Nucleus accumbens (tissue), 56 donors: ENCODE measurements at places on chromosomes 4 and X.

- DNase-seq: no peak
Measured at GRCh38 chr4:133600008-133600407, 450.9 kb downstream of the PCDH10 start.

- no peak for DNase-seq
Measured at GRCh38 chrX:65985922-65986588, 53.8 kb downstream of the VSIG4 start.

- no peak for DNase-seq
Measured at GRCh38 chr4:8041868-8042267, 102.2 kb upstream of the AFAP1 start.

GRCh38 chrX:129641941-129642340, 12.8 kb downstream of the APLN start:
- DNase-seq: no peak

- DNase-seq: no peak
Measured at GRCh38 chrX:38923451-38923969, 122.3 kb downstream of the MID1IP1 start.

DNA sequence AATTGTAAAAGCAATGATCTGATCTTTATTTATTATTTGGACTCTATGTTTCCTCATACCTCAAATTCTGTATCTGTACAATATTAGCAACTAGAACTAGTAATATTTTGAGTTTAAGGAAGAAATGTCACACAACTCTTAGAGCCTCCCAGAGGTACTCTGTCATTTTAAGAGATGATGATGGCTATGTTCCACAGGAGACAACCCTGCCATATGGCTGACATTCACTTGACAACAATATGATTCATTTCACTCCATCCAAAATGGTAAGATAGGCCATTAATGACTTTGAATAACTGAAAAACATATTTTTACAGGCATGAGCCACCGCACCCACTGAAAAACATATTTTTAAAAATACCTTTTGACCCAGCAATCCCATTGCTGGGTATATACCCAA, 190.3 kb downstream of the MAML3 start:
- no peak for DNase-seq

GRCh38 chrX:12447448-12448064, 309.3 kb downstream of the FRMPD4 start:
- DNase-seq: no peak

DNA sequence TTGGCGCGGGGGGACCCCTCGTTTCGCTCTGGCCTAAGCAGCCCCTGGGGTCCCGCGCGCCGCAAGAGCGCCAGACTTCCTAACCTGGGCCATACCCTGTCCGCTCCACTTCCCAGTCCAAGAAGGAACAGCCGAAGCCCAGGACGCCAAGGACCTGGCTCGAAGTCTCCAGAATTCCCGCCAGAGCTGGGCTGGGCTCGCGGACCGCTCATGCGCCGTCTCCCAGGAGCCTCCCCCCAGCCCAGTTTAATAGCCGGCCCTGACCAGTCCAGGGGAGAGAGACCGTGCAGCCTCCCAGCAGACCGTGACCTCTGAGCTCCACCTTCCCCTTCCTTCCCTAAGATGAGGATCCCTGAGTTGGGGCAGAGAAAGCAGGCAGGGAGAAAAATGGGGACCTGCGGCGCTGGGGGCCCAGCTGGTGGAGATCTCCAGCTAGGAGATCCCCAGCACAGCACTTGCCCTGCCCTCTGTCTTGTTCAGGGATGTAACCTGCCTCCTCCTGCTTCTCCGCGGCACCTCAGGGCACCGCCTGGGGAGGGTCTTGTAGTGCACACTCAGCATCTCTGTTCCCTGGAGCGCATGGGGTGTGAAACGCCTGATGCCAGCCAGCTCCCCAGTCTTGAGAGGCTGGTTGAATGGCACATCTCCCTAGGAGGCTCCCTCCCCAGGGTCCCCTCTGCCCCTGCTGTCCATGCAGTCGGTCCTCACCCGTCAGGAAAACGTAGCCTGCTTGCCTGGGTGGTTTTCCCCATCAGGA, 1.2 kb upstream of the LETM1 start:
- no peak for DNase-seq

- no peak for DNase-seq
Measured at GRCh38 chrX:23505531-23506303, 161.6 kb upstream of the PRDX4 start.

DNA sequence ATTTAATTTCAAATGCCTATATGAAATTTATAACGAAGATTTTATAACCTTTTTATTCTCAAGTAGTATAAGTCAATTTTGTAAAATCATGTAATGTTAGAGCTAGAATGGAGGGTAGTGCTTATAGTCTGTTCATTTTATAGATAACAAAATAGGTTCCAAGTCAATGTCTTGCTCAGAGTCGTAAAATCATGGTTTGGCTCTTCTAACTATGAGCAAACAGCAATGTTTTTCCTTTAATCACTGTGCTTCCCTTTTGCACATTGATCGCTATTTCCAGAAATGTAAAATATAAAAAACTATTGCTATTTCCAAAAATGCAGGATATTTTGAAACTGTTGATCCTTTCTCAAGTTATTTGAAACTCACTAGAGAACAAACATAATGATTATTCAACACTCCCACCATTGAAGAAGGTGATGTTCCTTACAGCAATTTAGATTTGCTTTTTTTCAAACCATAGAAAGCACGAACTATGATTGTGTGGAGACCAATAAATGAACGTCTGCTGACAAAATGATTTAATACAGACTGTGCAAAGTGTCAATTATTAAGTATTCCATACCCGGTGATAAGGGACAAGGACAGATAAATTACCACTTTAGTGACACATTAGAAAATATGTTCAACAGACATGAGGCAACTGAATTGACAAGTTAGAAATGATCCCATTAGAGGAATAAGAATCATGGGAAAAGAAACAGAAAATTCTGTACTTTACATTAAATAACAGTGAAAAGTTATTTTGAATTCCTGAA, 412.1 kb upstream of the TECRL start:
- DNase-seq: no peak

- no peak for DNase-seq
Measured at GRCh38 chr4:83362492-83363329, 28.1 kb upstream of the HPSE start.

DNA sequence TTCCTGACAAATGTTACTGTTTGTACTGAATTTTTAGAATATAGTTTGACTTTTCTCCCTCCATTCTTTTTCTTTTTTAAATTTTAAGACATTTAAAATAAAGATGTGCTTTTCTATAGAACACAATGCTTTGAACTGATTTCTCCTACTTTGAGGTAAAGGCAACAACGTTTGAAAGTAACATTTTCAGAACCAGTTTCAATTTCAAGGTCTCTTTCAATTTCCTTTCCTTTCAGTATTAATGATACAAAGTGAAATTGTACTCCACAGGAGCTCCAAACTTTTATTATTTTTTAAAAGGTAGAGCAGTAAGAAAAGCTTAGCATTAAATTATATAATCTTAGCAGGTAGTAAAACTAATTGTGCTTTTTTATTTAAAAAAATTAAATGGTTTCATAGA, 54.9 kb downstream of the NDST4 start:
- DNase-seq: no peak

DNA sequence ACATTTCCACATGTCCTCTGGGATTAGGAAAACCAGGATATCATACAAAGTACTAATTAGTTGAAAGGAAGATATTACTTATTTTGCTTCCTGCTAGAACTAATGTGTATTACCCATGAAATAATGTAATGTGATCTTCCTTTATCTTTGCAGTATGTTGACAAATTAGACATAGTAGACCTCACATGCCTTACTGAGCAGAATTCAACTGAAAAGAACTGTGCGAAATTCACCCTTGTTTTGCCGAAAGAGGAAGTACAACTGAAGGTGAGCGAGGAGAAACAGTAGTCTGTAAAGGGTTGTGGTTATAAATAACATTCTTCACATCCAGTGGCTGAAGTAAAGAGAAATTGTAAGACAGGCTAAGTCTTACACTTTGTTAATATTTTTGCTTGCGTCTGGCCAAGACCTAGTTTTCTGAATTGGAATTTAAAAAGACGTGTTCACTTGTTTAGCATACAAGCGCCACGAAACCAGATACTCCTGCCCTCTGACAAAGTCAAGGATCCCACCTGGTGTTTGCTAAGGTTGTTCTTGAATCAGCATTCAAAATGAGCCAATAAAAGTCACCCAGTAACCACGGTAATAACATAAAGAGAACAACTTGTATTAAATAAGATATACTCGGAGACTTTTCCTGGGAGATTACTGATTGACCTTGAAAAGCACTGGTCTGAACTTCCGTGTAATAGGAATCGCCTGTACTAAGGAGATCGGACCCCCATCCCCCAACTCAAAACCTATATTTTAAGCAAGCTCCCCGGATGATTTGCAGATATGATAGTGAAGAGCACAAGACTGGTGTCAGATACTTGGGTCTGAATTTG, 16.9 kb downstream of the STAP1 start:
- DNase-seq: no peak

GRCh38 chr4:168487282-168488035, 7.2 kb upstream of the DDX60L start:
- DNase-seq: no peak

GRCh38 chr4:58456727-58457384, 1346.7 kb upstream of the IGFBP7 start:
- DNase-seq: no peak

- DNase-seq: no peak
Measured at GRCh38 chr4:122481766-122482405, 25.4 kb upstream of the IL2 start.
